Heart right ventricle (tissue), 16 donors: ENCODE measurements at places on chromosomes 12 and 14.

- no peak for DNase-seq
Measured at GRCh38 chr14:24881116-24881893, 168.6 kb downstream of the STXBP6 start.

DNA sequence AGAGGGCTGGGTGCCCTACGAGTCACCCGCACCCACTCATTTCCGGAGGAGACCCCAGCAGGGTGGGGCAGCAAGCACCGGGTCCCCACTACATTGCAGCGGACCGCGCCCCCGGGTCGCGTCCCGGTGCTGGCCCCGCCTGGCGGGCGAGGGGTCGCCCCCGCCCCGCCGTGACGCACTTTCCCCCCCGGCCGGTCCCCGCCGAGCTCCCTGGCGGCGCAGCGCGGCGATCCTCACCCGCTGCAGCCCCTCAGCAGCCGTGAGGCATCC lies 106.1 kb downstream of the PRICKLE1 start:
- peak; percentile 46 for DNase-seq

- DNase-seq: no peak
Measured at GRCh38 chr12:88469154-88469553, 111.1 kb downstream of the KITLG start.

- DNase-seq: no peak
Measured at GRCh38 chr12:45890276-45890675, 100.1 kb downstream of the SCAF11 start.

- DNase-seq: peak; percentile 28
Measured at GRCh38 chr14:44963775-44964380, 1.9 kb downstream of the TOGARAM1 start.

DNA sequence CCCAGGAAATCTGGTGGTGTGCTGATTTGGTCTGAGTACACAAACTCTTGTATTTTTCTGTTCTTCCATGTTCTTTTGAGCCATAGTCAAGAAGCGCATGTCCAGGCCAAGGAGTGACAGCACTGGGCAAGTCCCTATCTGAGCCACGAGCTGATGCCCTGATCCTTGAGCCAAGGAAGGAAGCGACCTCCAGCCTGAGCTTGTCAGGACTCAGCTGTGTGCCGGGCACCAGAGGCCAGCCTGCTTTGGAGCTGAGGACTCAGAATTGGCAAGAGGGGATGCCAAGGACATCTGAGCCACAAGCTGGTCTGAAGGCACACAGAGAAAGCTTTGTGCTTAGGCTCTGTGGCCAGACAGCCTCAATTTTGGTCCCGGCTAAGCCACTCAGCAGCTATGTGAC lies 52.6 kb downstream of the GALNT16 start:
- DNase-seq: no peak
